Skeletal muscle cell (primary cell): ENCODE measurements at places on chromosomes 2 and 18.

DNA sequence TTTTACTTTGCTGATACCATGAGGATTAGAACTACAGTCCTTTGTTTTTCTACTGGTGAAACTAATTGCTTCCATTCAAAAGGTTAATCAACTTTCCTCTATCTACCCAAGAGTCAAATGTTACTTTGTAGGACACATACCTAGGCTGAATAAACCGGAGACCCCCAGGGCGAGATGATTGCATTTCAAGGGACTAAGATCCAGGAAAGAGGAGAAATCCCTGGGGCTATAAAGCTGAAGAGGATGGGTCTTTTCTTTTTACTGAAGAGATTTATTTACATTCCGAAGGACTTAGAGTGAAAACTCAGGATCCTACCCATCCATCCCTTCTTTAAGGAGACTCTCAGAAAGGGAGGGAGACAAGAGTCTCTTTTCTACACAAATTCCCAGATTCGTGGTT is 331.9 kb downstream of the CDH19 start:
- DNase-seq = no peak

DNA sequence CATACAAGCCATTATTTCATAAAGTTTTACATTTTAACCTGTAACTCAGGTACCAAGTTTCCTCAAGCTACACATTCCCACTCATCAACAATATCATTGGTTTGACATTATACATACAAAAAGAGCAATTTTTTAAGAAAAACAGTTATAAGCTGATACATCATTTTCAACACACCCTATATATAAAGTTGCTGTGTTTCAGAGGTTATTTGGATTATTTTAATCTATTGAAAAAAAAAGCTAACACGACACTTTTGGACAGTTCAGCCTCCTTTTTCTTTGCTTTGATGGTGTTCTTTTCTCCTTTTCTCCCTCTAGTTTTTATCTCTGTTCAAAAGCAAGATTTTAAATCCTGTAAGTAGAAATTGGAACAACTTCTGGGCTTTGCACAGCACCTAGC is 175.9 kb upstream of the CREB1 start:
- no peak for DNase-seq

- no peak for DNase-seq
Observed at GRCh38 chr18:79067611-79068010, 1.6 kb upstream of the ATP9B start.

- DNase-seq = peak; percentile 94
Observed at GRCh38 chr2:109125593-109126500, 3.2 kb upstream of the SH3RF3 start.

- DNase-seq = peak; percentile 3
Observed at GRCh38 chr18:60812921-60813320, 440.3 kb upstream of the MC4R start.

- DNase-seq = no peak
Observed at GRCh38 chr2:71757351-71757750, 304.0 kb downstream of the DYSF start.

- DNase-seq = no peak
Observed at GRCh38 chr2:9964334-9964980, 13.0 kb downstream of the GRHL1 start.

GRCh38 chr2:197229509-197230443 is 80.8 kb downstream of the ANKRD44 start:
- DNase-seq = peak; percentile 60

DNA sequence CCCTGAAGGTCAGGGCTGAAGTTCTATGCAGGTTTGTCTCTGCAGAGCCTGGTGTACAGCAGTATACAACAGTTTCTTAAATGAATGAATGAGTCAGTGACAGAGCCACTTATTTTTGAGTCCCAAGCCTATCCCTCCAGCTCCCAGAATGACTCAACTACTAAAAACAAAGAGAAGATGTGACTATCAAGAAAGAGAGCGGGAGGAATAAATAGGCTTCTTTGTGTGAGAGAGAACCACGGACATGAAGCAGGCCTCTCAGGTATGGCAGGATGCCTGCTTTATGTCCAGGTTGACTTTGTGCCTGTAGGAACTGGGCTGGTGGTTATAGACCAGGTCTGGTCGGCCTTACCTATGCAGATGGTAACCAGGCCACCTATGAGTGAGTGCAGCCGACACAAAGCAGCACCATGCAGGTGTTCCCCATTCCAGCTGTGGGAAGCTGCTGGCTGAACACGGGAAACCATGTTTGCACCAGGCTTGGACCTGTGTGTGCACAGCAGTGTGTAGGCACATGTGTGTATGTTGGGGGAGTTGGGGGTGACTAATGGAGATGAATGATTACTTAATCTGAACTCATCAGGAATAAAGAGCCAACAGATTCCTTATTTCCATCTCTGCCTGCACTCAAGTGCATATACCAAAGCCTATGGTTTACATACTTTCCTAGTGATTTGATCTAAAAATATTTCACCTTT is 171.0 kb downstream of the OSR1 start:
- DNase-seq = peak; percentile 30
